HS-27A (cell line): ENCODE measurements at places on chromosomes 7 and 10.

- no peak for DNase-seq
Observed at GRCh38 chr7:66737667-66738066, 2.9 kb upstream of the RABGEF1 start.

DNA sequence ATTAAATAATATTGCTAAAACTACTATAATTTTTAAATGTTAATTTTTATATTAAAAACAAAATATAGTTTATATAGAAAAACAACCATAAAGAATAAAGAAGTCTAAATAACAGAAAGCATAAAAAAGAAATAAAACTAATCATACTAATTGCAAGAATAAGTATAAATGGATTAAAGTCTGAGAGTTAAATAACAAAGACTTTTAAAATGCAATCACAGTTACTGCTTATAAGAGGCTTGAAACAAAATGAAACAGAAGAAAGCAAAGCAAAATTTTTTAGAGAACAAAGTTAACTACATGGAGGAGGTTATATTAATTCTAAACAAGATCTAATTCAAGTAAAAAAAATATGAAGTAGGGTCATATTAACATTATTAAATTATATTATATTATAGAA lies 41.1 kb downstream of the PRR15 start:
- DNase-seq, result no peak

DNA sequence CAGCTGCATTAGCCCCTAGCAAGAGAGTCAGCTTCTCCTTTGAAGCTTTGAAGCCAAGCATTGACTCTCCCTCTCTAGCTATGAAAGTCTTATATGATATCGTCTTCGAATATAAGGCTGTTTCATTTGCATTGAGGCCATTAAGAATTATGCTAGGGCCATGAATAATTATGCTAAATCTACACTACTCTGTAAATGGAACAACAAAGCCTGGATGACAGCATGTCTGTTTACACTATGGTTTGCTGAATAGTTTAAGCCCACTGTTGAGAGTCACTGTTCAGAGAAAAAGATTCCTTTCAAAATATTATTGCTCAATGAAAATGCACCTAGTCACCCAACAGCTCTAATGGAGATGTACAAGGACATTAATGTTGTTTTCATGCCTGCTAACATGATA lies 52.8 kb downstream of the ZNF438 start:
- DNase-seq, result no peak

- DNase-seq, result no peak
Observed at GRCh38 chr10:69086001-69086509, 1.8 kb upstream of the SRGN start.

- no peak for DNase-seq
Observed at GRCh38 chr10:133124357-133125211, 35.4 kb upstream of the KNDC1 start.

GRCh38 chr7:2530071-2530987 lies 10.8 kb downstream of the LFNG start:
- DNase-seq, result no peak

DNA sequence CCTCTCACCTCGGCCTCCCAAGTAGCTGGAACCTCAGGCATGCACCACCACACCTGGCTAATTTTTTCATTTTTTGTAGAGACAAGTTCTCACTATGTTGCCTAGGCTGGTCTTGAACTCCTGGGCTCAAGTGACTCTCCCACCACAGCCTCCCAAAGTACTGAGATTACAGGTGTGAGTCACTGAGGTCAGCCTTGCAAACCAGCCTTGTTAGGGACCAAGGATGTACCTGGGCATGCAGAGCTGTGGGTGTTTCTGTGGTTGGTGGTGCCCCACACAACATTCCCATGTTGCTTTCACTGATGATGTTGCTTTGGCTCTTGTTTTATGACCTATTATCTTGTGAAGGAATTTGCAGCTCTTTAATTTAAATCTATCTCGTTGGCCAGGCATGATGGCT lies 54.8 kb downstream of the OTUD1 start:
- no peak for DNase-seq

- peak; percentile 36 for DNase-seq
Observed at GRCh38 chr7:23938937-23939552, 229.0 kb downstream of the STK31 start.

DNA sequence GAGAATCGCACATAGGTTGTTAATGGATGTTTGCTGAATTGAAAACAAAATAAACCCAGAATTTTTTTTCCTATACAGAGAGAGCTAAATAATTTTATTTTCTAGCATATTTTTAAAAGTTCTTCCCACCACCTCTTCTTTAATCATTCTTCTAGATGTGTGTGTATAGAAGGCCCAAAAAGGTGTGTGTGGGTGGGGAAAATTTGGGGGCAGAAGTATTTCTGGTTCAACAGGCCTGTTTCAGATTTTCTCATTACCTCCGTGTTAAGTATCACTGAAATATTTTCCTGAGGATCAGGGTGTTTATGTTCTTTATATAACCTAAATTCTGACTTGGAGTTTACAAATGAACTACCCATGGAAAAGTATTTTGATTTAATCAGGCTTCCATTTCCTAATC lies 144.2 kb upstream of the ZNF804B start:
- DNase-seq, result no peak

DNA sequence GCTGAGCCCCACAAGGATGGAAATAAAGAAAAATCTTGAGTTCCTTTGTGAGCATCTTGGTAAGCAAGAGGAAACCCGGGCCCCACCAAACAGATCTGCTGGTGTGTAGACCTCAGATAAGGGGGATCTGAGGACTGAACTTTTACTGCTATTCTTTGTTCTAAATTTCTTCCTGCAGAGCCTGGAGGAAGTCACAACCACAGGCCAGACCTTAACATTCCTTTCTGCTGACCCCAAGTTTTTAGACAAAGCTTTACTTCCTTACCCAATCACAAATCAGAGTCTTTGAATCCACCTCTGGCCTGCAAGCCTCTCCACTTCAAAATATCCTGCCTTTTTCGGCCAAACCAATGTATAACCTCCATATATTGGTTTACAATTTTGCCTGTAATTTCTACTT lies 352.6 kb upstream of the AUTS2 start:
- no peak for DNase-seq

- DNase-seq, result no peak
Observed at GRCh38 chr7:158869876-158870275, 13.5 kb downstream of the DYNC2I1 start.

DNA sequence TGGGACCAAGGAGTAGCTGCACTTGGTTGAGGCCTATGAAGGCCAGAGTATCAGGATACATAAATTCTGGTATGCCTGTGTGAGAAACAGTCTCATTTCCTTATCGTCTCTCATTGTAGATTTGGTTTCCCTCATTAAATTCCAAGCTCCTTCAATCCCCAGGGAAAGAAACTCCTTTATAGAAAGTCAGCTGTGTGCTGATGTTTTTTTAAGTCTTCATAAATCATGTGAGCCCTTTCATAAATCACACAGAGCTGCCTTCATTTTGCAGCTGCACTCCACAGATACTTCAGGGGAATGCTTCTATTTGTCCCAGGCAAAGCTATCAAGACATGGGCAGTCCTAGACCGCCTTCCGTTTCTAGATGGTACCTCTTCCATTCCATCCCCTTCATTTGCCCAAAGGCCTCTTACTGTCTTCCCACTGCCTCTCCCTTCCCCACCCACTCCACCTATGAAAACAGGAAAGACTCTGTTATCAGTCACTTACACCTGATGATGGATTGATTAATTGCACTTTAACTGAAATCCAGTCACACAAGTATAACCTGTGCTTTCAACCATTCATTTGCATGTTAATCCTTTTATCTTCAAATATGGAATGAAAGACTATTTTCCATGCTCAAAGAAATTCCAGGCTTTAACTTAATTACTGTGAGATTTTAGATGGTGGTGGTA lies 290.2 kb downstream of the C7orf25 start:
- no peak for DNase-seq

- no peak for DNase-seq
Observed at GRCh38 chr7:83270407-83270806, 107.7 kb upstream of the PCLO start.

DNA sequence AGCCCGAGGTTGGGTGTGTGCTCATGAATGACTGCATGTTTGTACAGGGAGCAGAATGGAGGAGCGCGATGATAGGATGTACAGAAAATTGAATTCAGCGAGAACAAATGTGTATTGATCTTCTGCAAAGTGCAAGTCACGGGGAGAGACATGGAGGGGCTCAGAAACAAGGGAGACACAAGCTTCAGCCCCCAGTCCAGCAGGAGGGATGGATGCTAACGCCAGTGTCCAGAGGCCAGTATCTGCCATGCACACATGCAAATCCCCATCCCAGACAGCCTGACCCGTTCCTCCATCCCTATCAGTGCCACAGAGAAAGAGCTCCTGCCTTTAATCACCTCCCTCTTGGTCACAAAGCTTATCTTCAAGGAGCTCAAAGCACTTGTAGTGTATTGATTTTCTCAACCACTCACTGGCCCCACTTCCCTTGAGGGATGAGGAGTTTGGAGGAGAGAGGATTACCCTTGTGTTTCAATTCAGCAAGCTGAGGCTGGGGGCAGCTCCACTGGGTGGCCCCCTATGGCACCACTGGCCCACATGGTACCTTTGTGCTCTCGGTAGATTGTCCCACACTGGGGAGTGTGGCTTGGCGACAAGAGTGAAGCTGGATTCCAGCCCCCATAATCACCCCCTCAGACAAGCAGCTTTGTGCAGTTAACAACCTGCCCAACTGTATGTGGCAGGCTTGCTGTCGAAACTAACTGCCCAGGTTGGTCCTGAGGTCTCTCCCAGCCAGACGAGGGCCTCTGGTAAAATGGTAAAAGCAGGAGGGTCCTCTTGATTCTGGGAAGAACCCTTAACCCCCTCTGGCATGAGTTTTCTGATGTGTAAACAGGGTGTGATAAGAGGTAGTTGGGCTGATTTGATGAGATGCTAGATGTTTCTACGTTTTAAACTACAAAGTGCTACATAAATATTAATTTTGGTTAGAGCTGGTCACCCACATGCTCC lies 151.6 kb upstream of the UNC5B start:
- DNase-seq, result no peak

DNA sequence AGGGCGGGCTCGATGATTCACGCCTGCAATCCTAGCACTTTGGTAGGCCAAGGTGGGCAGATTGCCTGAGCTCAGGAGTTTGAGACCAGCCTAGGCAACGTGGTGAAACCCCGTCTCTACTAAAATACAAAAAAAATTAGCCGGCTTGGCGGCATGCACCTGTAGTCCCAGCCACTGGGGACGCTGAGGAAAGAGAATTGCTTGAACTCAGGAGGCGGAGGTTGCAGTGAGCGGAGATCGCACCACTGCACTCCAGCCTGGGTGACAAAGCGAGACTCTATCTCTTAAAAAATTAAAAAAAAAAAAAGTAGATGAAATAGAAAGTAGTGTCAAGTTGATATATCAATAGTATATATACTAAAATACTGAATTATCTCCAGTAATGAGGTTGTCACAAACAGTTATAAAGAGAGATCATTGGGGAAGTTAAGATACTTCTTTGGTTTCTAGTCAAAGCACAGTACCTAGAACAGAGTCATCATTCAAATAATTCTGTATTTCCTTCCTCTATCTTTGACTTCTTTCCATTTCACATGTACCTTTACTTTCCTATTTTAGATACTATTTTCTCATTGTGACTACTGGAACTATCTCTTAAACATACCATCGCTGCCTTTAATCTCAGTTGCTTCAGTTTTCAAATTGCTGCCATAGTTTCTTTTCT lies 491.7 kb downstream of the GRM8 start:
- DNase-seq, result no peak

GRCh38 chr7:28466341-28466740 lies 54.0 kb downstream of the CREB5 start:
- DNase-seq, result no peak

DNA sequence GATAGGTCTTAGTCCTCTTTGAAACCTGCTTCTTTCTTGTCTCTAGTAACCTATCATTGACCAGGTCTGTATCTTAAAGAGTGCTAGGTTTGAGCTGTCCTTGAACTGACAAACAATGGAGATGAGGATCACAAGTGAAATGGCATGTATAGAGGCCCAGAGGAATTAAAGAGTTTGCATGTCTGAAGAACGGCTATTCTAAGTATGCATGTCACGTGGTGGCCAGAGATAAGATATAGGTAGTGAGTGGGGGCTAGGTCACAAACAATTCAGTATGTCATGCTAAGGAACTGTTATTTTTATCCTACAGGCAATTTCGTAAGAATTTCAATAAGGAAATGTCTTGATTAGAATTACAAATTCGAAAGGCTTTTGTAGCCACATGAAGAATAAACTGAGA lies 95.3 kb downstream of the SUGCT start:
- DNase-seq, result no peak

DNA sequence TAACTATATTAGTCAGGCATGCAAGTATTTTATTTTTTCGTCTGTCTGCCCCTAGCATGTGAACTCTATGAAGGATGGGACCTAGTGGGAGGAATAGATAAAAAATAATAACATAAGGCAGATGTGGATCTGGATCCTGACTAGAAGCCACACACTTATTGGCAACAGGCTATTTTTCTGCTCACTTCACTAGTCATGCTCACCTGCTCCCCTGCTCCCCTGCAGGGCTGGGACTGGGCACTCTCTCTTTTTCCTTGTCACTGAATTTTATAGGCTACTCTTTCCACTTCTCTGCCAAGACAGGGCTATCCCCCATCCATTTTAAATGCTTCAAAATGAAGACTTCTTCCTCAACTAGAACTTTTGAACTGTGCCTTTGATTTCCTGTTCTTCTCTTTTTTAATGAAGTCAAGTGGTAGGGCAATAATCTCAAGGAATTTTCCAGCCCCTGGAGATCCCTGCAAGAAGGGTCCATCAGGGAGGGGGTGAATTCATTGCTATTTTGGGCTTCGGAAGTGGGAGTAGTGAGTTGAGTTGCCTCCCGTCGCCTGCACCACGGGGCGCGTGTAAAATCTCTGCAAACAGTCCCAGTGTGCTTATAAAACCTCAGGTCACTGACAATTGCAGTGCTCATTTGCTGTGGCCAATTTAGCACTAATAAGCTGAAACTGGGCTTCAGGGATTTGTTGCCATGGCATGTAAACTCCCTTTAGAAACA lies 156.7 kb upstream of the NPVF start:
- no peak for DNase-seq

DNA sequence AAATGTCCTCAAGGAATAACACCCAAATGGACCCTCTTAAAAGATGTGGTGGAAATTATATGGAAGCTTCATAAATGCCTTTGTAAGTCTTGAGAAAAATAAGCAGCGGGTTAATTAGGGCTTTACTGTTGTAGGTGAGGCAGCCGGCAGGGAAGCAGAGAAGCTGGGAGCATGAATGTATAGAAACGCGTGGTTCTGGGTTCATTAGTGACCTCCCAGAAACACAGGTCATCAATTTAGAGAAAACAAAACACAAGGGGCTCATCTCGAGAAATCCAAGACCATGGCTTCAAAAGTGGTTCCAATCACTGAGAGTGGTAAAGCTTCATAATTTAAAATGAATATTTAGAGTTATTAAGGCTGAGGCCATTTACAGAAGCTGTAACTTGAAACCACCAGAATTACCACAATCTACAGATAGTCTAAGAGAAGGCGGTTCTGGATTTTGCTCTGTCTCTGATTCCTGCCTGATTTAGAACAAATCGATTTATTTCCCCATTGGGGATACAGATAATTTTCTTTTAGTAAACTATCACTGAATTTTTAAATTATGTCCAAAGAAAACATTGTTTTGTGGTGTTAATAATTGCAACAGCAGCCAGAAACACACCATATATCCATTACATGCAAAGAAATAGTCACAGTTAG lies 20.7 kb downstream of the GARIN1A start:
- no peak for DNase-seq
